ENCODE measurements at places on chromosomes 7 and 10. TPM values are rescaled to one million over a fixed set of nuclear protein-coding genes. Genes with fewer than 3 reads are reported as not detected.

TUBB8 gene
- total RNA-seq = not detected

AKR1D1 gene
- 0.07 TPM for total RNA-seq

COMTD1 gene
- 3.7 TPM for total RNA-seq

ATP6V0A4 gene
- not detected for total RNA-seq

SFRP5 gene
- total RNA-seq = not detected

MUC3A gene
- total RNA-seq = not detected

AKR1B15 gene
- 0.07 TPM for total RNA-seq

ZWINT gene
- total RNA-seq = 5.7 TPM

DKK1 gene
- total RNA-seq = 134 TPM

MYOF gene
- 484 TPM for total RNA-seq

CHCHD1 gene
- 9.2 TPM for total RNA-seq

ADAM12 gene
- total RNA-seq = 120 TPM

BRAF gene
- total RNA-seq = 24.9 TPM

RELN gene
- 200 TPM for total RNA-seq

ALOX5 gene
- not detected for total RNA-seq

PBLD gene
- total RNA-seq = 4.4 TPM

RARRES2 gene
- total RNA-seq = 1.7 TPM

ZFYVE27 gene
- total RNA-seq = 31.7 TPM

CH25H gene
- total RNA-seq = 0.20 TPM

AASS gene
- 34.3 TPM for total RNA-seq

NEBL gene
- not detected for total RNA-seq

UPK3B gene
- total RNA-seq = 0.46 TPM

TMEM270 gene
- total RNA-seq = not detected

OR2AE1 gene
- total RNA-seq = 0.26 TPM

NYAP1 gene
- total RNA-seq = 2.3 TPM

PDE6C gene
- not detected for total RNA-seq

MRPS16 gene
- 43.9 TPM for total RNA-seq

JAKMIP3 gene
- total RNA-seq = 0.13 TPM

CHAT gene
- not detected for total RNA-seq

PRLHR gene
- total RNA-seq = not detected

PDGFA gene
- total RNA-seq = 91.5 TPM

TAF5 gene
- 4.5 TPM for total RNA-seq

LIPF gene
- not detected for total RNA-seq

MSMB gene
- total RNA-seq = not detected

NUTM2A gene
- 0.46 TPM for total RNA-seq

NPY4R gene
- 0.07 TPM for total RNA-seq

CUBN gene
- total RNA-seq = 3.4 TPM

UTF1 gene
- total RNA-seq = not detected
